Stimulated activated CD8-positive, alpha-beta memory T cell treated with anti-CD3 and anti-CD28 coated beads, Interleukin-12 subunit alpha, Interleukin-12 subunit beta, amount 100 ng/mL, for 1 hour (primary cell): ENCODE measurements at places on chromosomes 7 and 10.
A peak's percentile ranks its signal among the peaks of the same experiment; 100 is the strongest.

DNA sequence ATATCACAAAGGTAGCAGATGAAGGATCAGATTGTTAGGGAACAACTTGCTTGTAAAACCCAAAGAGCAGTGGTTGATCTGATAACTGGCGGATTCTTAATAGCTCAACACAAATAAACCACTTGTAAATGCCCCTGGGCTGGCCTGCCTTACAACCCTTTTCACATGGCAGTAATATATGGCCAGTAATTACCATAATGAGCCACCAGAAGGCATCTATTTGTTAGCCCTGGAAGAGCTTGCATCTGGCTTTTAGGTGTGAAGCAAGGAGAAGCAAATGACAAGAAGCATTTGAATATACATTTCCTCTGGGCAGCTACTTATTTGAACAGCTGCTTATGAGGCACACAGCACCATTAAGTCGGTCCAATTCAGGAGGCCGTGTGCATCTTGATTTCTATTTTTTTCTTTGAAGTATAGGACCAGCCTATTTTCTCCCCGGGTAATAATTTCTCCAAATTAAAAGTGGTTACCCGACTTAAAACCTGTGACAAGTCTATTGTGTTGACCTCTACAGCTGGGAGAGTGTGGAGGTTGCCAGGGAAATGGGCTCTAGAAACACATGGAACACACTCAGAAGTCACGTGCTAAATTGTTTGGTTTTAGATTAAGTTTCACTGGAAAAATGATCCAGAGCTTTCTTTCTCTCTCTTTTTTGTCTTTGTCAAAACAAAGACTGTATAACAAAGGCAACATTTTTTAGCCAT, 113.4 kb downstream of the SEM1 start:
- no peak for DNase-seq

- DNase-seq: no peak
These were observed 176.2 kb downstream of the TWIST1 start for GRCh38 chr7:18941207-18941606.

DNA sequence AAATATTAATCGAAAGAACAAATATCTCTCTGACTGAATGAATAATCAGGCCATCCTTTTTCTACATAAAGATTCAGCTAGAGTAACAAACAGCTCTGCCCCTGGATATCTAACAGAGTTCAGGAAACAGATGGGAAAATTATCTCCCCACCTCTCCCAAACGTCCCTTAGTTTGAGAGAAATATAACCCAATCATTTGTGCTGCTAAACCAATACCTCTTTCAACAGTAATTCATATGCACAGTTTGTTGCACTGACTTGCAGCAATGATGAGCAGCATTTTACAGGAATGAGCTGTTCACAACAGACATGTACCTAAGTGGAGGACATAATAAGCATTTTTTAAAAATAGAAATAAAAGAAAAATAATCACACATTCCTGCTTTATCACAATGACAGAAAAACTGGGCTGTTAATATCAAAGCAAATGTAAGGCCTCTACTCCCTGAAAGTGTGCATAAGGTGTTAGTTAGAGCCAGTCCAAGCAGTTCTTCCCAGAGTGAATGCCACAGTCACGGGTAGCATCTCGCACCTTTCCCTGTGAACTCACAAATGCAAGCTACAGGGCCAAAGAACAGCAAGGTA, 2.3 kb downstream of the CREB3L2 start:
- no peak for DNase-seq

DNA sequence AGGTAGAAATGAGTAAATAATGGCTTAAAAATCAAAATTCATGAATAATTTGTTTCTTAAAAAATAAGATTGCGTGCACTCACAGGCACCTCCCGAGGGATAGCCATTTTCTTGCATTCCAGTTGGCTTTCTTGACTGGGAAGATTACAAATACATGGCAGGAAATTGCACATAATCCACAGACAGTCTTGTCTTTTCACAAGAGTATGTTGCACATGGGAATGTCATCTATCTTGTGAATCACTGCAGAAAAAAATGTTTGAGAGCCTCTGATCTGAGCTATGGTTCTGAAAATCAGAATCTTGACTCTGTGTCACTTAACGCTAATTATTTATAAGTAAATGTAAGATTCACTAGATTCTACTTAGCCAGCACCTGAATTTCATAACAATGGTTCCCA, 74.1 kb upstream of the PRKG1 start:
- no peak for DNase-seq

GRCh38 chr10:110207805-110208613, 604 bp downstream of the MXI1 start:
- DNase-seq: no peak

DNA sequence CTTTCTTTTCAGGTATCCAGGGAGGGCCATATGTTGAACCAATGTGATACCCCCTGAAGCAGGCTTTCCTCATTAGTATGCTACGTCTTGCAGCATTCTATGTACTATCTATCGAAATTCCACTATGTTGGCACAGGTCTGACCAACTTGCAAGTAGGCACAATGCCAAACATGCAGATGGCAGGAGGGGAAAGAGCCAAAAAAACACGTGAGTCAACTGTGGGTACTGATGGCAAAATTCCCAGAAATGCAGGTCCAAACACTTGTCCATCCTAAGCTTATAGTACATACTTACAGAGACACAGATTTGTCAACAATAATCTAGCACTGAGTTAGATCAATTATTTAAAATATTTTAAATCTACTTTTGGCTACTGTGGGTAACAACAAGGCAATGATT, 394.9 kb downstream of the DGKB start:
- DNase-seq: no peak

GRCh38 chr7:18780266-18780665, 284.7 kb downstream of the HDAC9 start:
- DNase-seq: no peak

DNA sequence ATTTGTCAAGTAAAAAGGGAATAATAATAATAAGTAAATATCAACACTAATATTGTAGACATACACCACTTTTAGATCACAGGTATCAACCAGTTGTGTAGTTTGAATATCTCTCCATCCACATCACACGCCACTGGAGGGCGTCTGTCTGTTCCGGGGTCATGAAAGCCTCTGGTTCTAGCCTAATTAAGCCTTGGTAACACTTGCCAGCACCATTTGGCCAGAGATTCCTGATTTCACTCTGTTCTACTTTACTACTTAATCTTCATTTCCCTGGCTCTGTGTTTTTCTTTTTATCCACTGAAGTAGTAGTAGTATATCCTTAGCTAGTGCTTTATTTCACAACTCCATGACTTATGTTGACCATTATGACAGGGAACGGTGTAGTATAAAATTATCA, 285.6 kb upstream of the POM121L12 start:
- DNase-seq: no peak

GRCh38 chr7:155002411-155003091, 373 bp downstream of the PAXIP1 start:
- no peak for DNase-seq

GRCh38 chr10:68826764-68827591, at the start of gene STOX1:
TSS of gene STOX1 (plus strand) at chr10:68827531. CDS start at chr10:68827624, 93 bp downstream.
- peak; percentile 17 for DNase-seq

DNA sequence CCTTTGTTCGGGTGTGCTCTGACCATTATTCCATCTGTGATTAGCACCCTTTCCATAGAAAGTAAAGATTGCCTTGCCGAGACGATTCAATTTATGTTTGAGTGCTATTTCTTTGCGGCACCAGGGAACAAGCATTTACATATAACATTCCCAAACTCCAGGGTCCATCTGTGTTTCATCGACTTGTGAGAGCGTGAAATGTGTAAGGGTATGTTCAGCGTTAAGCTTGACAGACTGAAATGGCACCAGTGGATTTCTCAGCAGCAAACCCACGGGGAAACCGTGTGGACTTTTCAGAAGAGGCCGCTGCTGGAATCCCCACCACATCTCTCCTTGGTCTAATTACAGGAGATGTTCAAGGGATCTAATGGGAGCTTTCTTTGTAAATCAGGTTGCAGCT, 270.5 kb downstream of the TCERG1L start:
- no peak for DNase-seq

DNA sequence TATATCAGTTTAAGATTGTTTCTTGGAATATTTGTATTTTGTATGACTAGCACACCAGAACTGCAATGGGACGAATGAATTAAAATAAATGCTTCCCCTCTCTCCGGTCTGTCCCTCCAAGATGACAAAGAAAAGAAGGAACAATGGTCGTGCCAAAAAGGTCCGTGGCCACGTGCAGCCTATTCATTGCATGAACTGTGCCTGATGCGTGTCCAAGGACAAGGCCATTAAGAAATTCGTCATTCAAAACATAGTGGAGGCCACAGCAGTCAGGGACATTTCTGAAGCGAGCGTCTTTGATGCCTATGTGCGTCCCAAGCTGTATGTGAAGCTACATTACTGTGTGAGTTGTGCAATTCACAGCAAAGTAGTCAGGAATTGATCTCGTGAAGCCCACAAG, 17.2 kb upstream of the PAPSS2 start:
- DNase-seq: no peak

DNA sequence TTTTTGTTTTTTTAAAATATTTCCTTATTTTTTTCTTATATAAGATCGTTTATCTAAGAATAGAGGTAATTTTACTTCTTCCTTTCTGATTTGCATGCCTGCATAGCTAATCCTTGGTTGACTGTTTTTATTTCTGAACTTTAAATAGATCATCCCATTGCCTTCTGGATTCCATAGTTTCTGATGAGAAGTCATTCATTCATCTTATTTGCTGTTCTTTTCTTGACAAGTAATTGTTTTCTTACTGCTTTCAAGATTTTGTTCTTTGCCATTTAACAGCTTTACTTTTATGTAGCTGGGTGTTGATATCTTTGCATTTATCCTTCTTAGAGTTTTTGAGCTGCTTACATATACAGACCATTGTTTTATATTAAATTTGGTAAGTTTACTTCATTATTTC, 437.9 kb downstream of the SDK1 start:
- no peak for DNase-seq

DNA sequence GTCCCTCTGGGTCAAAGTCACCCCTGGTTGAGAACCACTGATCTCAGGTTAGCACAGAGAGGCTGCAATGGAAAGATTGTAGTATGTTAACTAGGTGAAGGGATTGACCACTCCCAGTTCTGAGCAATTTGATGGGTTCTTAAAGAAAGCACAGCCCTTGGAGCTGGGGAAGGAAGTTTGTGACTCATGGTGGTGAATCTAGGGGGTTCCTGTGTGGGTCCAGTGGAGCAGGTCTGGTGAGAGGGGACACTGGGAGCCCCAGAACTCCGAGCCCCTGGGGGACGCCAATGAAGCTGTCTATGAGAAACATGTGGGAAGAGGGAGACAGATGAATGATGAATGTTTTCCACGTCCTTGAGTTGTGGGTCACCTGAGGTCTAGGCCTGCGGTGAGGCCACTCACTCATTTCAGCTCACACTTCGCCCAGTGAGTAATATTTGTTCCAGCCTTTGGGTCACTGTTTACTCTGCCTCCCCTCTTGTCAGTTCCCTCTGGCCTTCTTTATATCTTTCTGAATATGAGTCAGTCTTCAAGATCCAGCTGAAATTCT, 341.9 kb downstream of the LRMDA start:
- no peak for DNase-seq

- no peak for DNase-seq
These were observed 24.7 kb upstream of the ANKRD1 start for GRCh38 chr10:90945491-90946070.

DNA sequence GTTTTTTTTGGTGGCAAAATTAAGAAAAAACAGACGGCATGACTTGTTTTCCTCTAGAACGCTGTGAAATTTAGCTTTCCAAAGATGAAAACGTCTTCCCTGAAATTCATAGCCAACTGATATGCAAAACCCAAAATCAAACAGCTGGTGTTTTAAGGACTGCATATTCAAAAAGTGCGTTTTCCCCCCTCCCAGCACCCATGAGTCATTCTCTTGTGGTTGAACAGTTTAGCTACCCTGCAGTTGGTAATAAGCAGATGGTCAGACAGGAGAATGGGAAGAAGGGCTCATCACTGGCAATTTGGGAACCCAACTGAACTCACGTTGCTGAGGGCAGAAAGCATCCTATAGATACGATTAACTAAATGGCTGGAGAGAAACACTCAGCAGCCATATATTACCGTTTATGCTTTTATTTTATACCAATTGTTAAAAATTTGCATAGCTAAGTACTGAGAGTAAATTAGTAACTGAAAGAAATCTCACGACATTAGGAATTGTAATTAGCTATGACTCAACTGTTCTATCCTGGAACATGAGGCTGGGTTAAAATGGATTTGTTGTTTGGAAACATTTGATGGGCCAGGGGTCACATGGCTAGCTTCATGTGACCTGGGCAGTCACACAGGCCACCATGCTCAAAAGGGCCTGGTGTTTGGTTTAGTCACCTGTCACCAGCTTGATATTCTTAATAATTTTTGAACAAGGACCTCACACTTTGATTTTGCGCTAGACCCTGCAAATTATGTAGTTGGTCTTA, 343.1 kb downstream of the PHTF2 start:
- no peak for DNase-seq

GRCh38 chr7:121219026-121219425, 109.8 kb upstream of the WNT16 start:
- no peak for DNase-seq

DNA sequence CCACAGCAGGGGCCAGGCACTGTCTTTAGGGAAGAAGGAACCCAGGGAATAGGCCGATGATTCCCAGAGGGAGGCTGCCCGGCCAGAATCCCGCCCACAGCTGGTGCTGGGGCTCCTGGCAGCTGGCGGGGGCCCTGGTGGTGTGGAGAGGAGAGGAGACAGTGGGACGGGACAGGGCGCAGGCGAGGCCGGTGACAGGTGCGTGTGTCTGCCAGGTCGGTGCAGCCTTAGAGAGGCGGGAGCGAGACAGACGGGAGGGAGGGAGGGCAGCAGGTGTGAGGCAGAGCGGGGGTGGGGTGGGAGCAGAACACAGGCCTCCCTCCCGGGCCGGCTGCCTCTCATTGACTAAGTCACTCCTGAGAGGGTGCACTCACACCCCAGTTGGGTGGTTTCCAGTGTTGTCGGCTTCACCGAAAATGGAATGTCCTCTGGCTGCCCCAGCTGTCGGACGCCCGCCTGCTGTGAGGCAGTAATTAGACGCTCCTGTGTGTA, 55.2 kb downstream of the ELFN1 start:
- DNase-seq: no peak

DNA sequence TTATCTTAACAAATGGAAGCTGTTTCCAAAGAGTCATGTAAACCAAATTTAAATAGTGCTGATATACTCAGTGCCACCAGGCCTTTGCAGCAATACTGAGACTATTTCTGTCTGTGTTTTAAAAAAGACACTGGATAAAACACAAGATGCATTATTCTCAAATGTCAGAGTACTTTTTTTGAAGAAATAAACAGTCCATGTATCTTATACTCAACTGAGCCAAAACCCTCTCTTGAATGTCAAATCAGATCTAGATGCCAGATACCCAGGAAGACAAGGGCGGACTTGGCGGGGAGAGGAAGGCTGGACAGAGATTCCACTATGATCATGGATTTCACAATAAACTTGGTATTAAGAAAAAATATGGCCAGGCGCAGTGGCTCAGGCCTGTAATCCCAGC, 127.6 kb downstream of the COBL start:
- no peak for DNase-seq

DNA sequence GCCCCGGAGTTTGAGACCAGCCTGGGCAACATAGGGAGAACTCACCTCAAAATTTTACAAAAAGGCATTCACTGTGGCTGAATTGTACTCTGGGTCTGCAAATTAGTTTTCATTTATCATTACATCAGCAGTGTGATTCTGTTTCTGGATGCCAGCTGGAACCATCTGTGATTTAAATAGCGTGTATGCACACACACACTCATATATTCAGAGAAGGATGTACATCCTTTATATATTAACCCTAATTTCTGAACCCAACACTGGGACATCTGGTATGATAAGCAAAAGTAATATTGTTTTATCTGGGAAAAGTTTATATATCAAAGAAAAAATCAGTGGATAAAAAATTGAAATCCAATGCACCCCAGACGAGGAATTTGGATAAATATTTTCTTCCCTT, 33.8 kb upstream of the LYZL1 start:
- no peak for DNase-seq

GRCh38 chr10:29731760-29732159, 97.0 kb upstream of the SVIL start:
- no peak for DNase-seq
